Hindlimb muscle (tissue), 1 donor: ENCODE measurements at places on chromosomes 2 and 18.

DNA sequence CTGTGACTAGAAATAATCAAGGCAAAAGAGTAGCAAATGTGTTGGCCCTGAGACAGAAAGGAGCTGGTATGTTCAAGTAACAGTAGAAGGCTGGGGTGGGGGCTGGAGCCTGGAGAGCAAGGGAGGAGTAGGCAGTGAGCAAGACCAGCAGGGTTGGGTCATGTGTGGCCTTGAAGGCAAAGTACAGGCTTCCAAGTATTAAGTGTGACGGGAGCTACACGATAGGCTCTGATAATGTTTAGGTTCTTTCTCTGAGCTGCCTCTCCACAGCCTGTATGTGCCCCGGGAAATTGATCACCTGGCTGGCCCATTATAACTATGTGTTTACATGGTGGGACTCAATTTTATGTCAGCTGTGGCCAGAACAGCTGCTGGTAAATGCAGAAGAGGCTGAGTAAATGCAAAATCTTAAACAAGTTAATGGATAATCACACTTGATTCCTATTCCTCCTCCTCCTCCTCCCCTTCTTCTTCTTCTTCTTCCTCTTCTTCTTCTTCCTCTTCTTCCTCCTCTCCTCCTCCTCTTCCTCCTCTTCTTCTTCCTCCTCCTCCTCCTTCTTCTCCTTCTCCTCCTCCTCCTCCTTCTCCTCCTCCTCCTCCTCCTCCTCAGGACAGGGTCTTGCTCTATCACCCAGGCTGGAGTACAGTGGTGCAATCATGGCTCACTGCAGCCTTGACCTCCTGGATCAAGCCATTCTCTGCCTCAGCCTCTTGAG lies 9.3 kb downstream of the IL1F10 start:
- no peak for DNase-seq

DNA sequence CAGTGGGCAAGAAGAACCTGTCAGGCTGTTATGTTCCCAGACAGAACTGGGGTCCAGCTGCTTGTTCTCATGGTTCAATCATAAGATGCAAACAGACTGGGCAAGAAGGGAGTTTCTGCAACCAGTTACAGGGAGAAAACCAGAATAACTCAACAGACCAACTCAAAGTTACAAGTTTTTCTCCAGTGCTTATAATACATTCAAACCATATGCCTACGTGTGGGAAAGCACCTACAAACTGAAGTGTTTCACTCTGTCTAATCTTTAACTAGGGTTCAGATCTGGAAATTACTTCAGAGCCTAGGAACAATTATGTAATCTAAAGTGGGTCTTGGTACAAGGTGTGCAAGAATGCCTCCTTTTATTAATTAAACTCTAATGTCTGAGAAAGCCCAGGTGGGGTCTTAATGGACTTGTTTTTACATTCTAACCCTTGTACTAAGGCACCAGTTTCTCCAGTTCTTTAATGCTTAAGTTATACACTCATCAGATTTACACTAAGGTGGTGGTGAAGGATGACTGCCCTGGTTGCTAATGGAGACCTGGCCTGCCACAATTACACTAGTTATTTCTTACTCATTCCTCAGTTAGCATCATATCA lies 951.9 kb downstream of the TSN start:
- DNase-seq, result no peak

GRCh38 chr2:9535177-9535576 lies 20.5 kb downstream of the ADAM17 start:
- no peak for DNase-seq

DNA sequence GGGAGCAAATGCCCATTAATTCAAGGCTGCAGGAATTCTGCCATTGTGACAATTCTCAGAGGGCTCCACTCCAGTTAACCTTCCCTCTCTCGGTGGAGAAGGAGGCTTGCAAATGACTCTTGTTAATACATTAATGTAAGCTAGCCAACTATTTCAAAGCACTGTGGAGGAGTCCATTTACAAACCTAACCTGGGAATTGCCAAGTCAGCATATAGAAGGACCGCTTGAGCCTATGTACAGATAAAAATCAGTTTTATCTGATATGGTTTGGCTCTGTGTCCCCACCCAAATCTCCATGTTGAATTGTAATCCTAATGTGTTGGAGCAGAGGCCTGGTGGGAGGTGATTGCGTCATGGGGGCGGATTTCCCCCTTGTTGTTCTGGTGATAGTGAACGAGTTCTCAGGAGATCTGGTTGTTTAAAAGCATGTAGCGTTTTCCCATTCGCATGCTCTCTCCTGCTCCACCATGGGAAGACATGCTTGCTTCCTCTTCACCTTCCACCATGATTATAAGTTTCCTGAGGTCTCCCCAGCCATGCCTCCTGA lies 366.7 kb downstream of the LRATD1 start:
- DNase-seq, result no peak

DNA sequence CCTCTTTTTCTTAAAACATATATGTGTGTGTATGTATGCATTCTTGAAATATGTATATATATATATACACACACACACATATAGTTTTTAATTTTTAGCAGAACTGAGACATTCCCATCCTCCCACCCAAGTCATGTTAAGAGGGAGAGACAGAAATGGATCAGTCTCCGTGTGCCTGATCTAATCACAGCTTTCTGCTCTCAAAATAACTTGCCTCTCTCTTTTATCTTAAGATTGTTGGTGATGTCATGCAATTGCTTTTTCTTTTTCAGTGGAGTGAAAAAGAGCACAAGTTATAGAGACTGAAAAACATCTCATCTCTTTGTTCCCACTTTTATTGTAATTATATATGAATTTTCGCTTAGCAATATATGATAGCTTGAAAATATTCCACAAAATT lies 279.9 kb upstream of the DOK6 start:
- no peak for DNase-seq

- no peak for DNase-seq
These were observed 13.0 kb downstream of the AQP12A start for GRCh38 chr2:240704651-240705050.

- no peak for DNase-seq
These were observed 378.6 kb downstream of the MEIS1 start for GRCh38 chr2:66813525-66813924.

- DNase-seq, result no peak
These were observed 166.3 kb upstream of the NYAP2 start for GRCh38 chr2:225233234-225233633.
